BJ (cell line): ENCODE measurements at places on chromosomes 7 and 10.

GRCh38 chr7:42729053-42729765 is 182.7 kb downstream of the C7orf25 start:
- no peak for DNase-seq

DNA sequence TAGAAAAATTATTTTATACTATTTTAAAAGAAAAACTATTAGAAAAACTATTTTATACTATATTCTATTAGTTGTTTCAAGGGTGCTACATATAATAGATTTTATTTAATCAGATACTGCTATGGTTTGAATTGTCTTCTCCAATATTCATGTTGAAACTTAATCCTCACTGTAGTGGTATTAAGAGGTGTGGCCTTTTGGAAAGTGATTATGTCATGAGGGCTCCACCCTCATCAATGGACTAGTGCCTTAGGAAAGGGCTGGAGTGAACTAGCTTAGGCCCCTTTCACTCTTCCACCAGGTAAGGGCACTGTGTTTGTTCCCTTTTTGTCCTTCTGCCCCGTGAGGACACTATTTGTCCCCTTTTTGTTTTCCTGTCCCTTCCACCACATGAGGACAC is 111.6 kb downstream of the ATE1 start:
- no peak for DNase-seq

GRCh38 chr7:84876061-84876821 is 310.6 kb downstream of the SEMA3D start:
- no peak for DNase-seq

DNA sequence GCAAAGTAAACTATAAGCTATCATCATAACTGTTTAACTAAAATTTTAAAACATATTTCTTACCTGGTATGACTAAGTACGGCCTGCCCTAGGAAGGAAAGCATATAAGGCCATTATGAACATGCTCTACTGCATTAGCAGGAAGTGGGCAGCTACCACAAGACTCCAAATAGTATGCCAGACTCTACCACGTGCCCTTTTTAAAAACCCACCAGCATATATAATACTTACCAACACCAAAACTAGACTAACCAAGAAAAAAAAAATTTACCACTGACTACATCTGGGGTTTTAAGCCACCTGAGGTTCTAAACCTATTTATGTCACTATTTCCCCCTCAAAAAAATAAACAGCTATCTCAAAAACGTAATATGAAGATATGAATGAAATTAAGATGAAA is 30.1 kb downstream of the NUDCD3 start:
- no peak for DNase-seq

GRCh38 chr7:120714945-120715344 is 143.0 kb downstream of the TSPAN12 start:
- DNase-seq = no peak

DNA sequence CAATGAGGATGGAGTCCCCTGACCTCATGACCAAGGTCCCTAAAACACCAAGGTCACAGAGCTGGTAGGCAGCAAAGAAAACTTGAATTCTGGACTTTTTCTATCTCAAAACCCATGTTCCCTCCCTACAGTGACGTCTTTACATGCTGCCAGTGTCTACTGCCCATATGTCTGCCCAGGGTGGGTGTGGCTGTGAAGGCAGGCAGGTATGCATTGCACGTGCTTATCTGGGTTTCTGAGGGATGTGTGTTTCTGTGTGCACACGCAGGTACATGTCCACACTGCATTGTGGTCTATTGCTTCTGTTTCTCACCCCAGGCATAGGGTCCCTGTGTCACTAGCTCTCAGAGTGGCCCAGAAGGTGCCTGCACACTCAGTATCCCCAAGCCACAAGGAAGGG is 13.5 kb downstream of the ATP6V1F start:
- DNase-seq = no peak

GRCh38 chr10:95651346-95652060 is 5.0 kb downstream of the ALDH18A1 start:
- DNase-seq = no peak

DNA sequence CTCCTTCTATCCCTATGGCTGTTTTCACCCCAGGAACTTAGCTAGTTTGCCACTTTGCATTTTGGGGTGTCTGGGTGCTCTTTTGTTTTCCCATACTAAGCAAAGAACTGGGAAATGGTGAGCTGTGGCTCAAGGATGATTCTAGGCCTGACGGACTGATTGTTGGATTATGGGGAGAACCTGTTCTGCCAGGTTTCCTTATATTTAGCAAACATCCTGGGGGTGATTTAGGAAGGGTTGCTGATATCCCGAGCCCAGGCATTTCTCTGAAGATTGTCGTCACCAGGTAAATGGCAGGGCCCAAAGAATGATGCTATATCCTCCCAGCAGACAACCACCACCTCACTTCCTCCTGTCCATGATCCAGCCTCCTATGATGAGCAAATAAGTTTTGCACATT is 72.1 kb upstream of the GRB10 start:
- DNase-seq = no peak

GRCh38 chr7:24980534-24981170 is 674 bp upstream of the OSBPL3 start:
- DNase-seq = no peak

GRCh38 chr10:69871074-69871473 is 69.4 kb downstream of the COL13A1 start:
- DNase-seq = no peak

GRCh38 chr10:125549653-125550052 is 133.3 kb downstream of the TEX36 start:
- no peak for DNase-seq

DNA sequence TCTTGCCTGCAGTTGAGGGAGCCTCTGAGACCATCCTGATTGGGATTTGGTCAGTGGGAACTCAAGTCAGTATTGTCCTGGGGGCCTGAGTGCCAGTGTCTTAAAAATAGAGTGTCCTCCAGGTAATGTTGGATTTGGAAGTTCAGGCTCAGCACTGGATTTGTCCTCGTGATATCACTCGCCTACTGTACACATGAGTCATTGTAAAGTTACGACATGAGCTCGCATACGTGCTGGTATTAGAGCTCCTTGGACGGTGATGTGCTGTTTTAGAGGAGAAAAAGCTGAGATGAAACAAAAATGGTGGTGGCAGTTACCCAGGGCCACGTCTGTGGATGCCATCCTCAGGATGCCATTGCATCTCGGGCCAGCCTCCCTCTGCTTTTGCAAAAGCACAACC is 78.2 kb downstream of the MGMT start:
- DNase-seq = no peak

DNA sequence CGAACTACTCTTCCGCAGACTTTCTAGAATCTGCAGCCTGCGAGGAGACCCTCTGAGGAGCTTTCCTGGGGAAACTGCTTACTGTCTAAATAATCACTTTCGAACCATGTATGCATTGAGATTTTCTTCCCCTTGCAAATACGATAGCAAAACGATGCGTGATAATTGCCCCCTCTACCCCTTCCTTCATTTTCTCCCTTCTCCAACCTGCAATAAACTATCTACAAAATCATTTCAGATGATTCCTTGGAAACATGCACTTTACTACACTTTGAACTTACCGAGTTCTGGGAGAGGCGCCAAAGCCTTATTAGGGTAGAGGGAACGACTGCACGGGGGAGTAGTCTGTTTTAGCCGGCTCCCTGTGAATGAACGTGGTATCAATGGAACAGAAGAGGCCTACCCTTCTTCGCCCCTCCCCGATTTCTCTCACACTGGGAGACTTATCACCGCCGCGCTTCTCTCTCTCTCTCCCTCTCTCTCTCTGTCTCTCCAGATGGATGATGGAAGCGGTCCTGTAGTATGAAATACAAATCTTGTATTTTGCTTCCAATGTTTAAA is at the start of gene FGFBP3:
Gene FGFBP3, minus strand, starts transcription at position 370 of the 561 bp plus-strand sequence. CDS start 517 bp downstream, outside the sequence.
- no peak for DNase-seq

DNA sequence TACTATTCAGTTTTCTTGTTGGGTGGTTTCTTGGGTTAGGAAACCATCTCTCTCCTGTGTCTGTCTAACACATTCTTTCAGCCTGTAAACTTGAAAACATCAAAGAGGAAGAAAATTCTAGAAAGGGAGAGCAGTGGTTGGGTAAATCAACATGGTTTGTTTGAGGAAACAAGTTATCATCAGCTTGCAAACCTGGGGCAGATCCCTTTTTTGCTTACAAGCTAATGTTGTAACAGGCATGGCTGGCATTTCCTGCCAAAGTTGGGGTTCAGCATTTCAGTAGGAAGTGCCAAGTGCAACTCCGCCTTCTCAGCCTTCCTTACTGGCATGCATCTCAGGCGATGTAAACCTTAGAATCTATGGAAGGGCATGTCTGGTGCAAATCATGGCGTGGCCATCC is 112.6 kb downstream of the EEPD1 start:
- DNase-seq = no peak

DNA sequence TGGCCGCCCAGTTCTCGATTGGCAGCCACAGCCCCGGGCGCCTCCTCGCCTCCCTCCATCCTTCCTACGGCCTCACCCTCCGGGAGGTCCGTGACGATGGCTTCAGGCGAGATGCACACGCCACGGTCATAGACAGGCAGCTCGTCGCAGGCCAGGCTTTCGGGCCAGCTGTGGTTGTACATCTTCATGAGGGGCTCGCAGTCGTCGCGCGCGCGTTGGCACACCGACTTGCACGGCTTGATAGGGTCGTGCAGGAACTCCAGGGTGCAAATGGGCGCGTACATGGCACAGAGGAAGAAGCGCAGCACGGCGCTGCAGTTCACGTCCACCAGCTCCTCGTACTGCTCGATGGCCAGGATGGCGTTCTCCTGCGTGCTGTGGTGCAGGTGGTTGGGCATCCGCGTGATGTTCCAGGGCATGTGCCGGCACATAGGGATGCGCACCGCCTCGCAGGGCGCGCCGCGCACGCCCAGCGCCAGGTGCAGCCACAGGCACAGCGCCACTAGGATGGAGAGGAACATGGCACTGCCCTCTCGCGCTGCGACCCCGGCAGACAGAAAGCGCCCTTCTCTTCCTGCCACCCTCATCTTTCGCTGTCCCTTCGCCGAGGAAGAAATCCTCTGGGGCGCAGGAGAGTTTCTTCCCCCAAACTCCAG is 472 bp downstream of the SFRP4 start:
- no peak for DNase-seq

- DNase-seq = no peak
Measured at GRCh38 chr10:80770239-80770638, 232.5 kb downstream of the SH2D4B start.

DNA sequence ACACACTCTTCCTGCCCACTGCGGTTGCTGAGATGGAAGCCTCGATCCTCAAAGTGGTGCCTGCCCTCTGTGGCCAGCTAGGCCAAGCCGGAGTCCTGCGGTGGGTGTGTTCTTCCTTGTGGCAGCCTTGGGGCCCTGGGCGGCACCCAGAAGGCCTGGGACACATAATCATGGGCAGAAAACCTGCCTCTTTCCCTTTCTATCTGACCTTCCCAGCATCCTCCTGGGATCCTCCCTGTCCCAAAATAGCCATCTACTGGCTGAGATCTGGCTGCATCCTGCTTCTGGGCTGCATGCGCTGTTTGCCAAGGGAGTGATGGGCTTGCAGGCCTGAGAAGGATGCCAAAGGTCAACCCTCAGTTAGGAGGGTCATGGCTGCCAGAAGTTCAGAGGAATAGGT is 23.9 kb downstream of the COL13A1 start:
- no peak for DNase-seq

GRCh38 chr10:42998481-42999384 is 78.1 kb upstream of the RET start:
- no peak for DNase-seq

DNA sequence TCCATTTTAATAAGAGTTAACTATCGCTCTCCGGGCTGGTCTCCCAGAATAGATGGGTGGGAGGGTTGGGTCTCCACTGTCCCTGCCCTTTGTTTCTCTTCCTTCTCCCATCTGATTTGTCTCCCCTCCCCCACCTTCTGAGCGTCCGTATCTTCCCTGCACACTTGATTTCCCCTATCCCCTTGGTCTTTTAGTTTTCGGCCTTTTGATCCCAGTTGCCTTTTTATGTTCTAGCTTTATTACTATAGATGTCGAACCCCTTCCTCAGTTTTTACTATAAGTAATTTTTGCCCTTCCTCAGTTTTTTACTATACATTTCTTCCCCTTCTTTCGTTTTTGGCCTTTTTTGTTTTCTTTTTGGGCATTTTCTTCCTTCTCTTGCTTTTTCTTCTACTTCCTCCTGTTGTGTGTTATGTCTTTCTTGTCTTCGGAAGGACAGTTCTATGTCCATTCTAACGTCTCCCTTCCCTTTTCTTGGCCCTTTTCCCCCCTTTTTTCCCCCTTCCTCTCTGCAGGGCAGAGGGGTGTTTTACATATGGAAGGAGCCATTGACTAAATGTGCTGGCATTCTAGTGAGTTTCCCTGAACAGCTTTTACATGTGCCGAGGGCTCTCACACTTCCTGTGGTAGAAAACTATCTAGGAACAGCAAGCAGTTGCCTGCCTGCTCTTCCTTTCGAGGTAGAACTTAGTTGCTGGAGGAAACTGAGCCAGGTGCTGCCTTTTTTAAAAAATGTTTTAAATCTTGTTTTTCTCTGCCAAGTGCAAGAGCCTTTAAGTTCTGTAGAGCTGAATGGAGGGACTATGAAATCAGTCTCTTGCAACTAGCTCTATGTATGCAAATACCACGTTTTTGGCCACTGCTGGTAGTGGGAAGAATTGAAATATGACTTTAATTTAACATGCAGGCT is 2.8 kb downstream of the TET1 start:
- DNase-seq = no peak

- DNase-seq = no peak
Measured at GRCh38 chr7:138608275-138608674, 92.9 kb downstream of the SVOPL start.

DNA sequence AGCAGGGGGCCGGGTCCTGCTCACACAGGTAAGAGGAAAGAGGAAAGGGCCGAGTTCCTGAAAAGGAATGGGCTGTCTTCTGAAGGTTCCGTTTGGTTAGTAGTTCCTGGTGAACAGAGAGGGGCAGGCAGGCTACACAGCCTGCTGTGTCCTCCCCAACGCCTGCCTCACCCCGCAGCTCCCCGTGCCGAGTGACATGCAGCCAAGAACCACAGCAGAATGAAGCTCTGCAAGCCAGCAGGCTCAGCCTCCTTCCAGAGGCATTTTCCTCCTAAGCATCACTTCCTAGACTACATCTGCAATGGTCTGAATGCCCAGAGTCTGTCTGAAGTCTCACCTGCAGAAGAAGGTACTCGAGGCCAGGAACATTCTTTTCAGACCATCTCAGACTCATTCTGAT is 202.4 kb upstream of the TCERG1L start:
- no peak for DNase-seq

GRCh38 chr10:96548589-96548988 is 34.9 kb upstream of the TLL2 start:
- no peak for DNase-seq

- DNase-seq = no peak
Measured at GRCh38 chr10:33521062-33521461, 186.6 kb upstream of the NRP1 start.

GRCh38 chr7:149431486-149432120 is 29.3 kb downstream of the ZNF777 start:
- DNase-seq = no peak

GRCh38 chr10:124524991-124525653 is 63.5 kb downstream of the LHPP start:
- DNase-seq = no peak

DNA sequence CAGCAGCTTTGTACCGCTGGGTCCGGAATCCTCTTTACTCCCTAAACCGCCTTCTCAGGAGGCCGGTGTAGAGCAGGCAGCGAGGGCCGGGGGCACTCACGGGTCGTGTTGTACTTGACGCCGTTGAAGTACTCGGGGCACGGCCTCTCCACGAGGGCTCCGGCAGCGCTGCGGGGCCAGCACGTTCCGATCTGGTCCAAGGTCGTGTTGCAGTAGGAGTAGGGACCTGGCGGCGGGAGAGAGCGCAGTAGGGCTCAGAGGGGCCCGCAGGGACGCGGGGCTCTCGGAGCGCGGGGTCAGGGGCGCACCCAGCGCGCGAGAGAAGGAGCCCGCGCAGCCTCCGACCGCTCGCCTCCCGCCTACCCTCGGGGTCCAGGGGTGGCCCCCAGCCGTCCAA is 443 bp downstream of the CRHR2 start:
- no peak for DNase-seq

- DNase-seq = no peak
Measured at GRCh38 chr10:89549510-89549909, 14.1 kb upstream of the SLC16A12 start.
